Left renal cortex interstitium (tissue), 4 donors: ENCODE measurements at places on chromosomes 6 and 20.
A peak's percentile ranks its signal among the peaks of the same experiment; 100 is the strongest.

GRCh38 chr6:139290787-139291311 lies 949 bp downstream of the TXLNB start:
- no peak for DNase-seq

DNA sequence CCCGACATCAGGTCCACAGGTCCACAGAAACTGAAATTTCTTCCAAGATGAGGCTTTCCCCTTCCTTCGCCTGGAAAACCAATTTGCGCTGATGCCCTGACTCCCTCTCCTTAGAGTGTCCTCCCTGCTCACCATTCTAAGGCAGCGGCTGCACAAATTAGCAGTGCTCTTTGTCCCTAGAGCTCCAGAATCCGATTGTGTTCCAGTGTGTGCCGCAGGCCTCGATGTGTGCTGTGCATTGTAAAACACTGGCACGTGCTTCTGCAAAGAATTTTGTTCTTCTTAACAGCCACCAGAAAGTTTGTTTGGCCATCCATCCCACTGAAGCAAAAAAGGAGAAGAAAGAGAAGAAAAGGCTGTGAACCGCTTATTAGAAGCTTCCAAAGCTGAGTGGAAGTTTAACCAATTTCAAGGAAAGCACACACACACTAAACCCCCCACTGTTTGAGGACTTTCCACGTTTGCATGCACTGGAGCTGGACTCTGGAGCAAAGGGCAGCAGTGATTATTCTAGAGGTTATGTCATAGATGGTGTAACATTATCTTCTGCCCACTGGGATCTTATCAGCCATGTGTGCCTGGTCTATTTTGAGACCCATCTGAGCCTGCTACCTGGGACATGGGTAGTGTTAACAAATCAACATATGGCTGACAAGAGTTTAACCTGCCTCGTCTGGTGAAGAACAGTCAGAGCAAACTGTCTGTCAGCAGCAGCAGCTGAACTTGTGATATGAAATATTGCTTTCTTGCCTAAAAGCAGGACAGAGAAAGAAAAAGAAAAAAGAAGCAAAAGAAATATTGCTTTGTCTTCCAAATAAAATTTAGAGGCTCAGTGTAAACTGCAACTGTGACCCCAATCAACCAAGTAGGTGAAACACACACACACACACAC lies 64.9 kb upstream of the RREB1 start:
- DNase-seq, result no peak

GRCh38 chr6:164502833-164503232 lies 806.6 kb downstream of the C6orf118 start:
- DNase-seq, result no peak

GRCh38 chr6:159969921-159970320 lies 1.0 kb downstream of the IGF2R start:
- DNase-seq, result peak; percentile 50

GRCh38 chr20:53801609-53802370 lies 208.2 kb upstream of the ZNF217 start:
- DNase-seq, result no peak

GRCh38 chr6:122276637-122277036 lies 122.8 kb upstream of the HSF2 start:
- DNase-seq, result no peak

GRCh38 chr6:41371461-41371991 lies 36.1 kb downstream of the NCR2 start:
- DNase-seq, result peak; percentile 41

GRCh38 chr6:166747644-166748595 lies 120.9 kb upstream of the RPS6KA2 start:
- DNase-seq, result no peak

DNA sequence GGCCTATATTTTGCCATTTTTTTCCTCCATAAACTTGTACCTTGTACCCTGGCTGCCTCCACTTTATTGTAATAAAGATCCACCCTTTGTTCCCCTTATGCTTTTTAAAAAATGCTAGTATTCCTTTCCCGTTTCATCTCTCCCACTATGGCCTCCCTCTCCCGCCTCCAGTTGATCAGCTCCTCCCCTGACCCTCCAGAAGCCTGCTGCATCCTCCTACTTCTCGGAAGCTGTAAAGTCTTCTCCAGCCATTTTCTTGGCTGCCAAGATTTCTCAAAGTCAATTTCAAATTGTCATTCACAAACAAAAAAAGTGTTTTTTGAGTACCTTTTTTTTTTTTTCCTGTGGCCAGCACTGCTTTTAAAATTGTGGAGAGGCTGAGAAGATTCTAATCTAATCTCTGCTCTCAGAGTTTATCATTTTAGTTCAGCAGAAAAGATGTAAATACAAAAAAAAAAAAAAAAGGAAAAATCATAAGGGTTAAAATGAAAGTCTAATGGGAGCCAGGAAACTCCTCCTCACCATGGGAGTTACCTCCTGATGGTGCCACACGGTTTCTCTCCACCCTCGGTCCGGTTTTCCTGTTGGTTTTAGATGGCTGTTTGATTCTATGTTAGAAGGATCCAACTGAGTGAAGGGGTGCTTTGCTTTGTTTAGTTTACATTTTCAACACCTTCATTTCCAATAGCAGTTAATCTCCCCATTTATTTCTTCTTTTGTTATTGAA lies 103.0 kb upstream of the KCNK16 start:
- DNase-seq, result no peak
